ENCODE measurements at places on chromosomes 3 and 15.
A peak's percentile ranks its signal among the peaks of the same experiment; 100 is the strongest.

DNA sequence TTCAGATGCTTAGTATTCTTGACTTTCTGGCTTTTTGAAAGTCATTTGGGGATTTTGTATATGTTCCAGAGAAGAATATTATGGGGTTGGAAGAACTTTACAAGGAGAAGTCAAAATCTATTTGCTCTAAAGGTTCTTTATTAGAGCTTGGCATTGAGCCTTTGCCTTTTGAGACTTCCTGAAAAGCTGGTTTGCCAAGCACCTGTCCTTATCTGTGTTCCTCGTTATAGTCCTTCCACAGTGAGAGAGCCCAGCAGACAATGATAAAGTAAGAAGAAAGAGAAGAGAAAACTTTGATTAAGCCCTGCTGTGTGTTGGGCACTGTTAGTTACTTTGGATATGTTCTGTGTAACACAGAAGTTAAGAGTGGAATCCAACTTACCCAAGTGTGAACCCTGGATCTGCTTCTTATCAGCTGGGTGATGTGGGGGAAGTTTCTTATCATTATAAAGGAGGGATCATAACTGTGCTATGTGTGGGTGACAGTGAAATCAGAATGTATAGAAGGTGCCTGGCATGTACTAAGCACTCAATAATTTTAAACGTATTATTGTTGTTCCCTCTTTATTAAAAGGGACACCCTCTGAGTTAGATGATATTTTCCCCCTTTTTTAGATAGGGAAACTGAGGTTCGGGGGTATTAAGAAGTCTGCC, 44.3 kb upstream of the POLR2M start:
- DNase-seq: no peak

GRCh38 chr15:42919799-42920518, 619 bp downstream of the TTBK2 start:
- peak; percentile 48 for DNase-seq

DNA sequence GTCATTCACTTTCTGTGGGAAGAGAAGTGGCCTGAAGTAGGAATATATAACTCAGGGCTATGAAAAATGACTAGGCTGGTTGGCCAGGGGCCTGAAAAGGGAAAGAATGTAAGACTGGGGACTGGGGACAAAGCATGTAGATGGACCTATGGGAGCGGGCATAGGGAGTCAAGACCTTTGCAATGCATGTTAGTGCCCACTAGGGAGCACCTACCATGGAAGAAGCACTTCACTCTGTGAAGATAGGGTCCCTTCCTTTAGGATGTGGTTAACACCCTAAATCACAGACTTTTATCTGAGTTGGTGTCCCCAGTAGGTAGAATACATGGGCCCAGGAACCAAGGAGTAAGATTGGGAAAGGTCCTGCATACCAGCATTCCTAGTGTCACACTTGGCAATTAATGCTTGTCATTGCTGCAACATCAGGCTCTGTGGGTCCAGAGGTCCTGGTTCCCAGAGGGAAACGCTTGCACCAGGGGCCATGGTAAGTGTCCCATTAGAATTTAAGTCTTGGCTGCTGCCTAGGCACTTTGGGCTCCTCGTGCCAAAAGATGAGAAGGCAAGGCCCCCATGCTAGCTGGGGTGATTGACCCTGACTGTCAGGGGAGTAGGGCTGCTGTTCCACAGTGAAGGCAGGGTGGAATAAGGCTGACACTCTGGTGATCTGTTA, 79.6 kb downstream of the CRYGS start:
- DNase-seq: no peak

- no peak for DNase-seq
Measured at GRCh38 chr3:24377218-24377993, 117.2 kb downstream of the THRB start.

DNA sequence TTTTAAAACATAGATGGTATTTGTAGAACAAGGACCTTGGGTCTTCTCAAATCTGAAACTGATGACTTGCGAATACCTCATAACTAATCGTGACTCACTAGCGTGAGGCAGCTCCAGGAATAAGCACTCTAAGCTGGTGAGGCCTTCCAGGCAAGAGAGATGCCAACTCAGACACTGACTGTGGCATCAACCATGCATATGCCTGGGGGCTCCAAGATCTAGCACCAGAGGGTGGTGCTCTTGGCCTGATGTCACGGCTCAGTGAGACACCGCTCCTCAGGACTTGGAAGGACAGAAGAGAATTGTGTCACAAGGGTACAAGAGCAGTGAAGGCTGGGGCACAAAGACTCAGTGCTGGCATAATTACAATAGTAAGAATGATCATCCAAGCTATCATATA, 125.0 kb upstream of the TRIM42 start:
- no peak for DNase-seq

GRCh38 chr3:127961963-127962362, 46.9 kb downstream of the KBTBD12 start:
- DNase-seq: no peak

GRCh38 chr15:68798346-68799094, 22.2 kb downstream of the ANP32A start:
- no peak for DNase-seq

DNA sequence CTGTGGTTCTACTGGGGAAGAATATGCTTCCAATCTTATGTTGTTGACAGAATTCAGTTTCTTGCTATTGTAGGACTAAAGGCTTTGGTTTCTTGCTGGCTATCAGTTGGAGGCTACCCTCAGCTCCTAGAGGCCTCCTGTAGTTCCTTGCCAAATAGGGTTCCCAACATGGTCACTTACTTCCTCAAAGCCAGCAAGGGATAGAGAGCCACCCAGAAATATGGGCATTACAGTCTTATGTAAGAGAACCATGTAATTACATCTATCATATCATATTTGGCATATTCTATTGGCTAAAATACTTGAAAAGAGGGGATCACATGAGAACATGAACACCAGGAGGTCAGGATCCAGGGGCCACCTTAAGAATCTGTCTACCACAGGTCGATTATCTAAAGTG, 6.2 kb upstream of the COX17 start:
- no peak for DNase-seq

- DNase-seq: no peak
Measured at GRCh38 chr3:190860521-190860920, 2.0 kb downstream of the GMNC start.

DNA sequence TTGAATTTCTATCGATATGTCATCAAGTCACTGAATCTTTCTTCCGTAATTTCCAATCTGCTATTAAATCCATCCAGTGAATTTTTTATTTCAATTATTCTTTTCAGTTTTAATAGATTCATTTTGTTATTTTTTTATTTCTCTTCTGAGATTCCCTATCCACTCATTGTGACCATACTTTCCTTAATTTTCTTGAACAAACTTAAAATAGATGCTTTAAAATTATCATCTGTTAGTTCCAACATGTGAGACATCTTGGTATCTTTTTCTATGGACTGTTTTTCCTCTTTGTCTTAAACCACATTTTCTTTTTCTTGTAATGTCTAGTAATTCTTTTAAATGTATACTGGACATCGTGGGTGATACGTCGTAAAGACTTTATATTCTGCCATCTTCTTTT, 236.6 kb upstream of the TLE3 start:
- no peak for DNase-seq

DNA sequence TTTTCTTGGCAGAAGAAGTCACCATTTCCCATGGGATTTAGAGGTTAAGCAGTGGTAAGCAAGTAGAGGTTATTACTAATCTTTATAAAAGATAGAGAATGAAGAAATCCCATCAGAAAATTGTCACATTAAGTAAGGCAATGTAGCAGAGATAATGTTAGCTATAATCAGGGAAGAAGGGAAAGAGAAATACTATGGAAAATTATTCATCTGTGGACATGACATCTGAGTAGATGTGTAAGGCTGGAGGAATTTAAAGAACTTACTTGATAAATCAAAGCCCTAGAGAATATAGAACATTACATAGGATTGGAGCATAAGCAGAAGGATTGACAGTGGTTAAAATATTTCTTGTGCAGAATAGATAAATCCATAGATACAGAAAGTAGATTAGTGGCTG, 553.1 kb upstream of the CBLB start:
- DNase-seq: no peak

GRCh38 chr15:69725957-69726356, 273.3 kb downstream of the RPLP1 start:
- peak; percentile 18 for DNase-seq

GRCh38 chr3:72099326-72100079, 314.6 kb upstream of the PROK2 start:
- no peak for DNase-seq

DNA sequence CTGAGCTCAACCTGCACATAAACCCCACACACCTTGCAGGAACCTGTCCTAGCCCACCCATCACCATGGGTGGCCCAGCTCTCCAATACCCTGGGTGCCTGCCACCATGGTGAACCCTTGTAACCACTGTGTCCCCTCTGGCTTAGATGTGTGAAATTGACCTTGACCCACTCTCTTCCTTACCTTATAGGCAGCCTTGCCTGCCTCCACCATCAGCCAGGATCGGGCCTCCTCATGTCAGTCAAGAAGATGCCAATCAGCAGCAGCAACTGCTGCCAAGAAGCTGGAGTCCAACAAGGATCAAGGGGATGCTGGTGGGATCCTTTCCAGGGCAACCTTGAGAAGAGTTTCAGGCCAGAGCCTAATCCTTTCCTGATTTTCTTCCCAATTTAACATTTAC, 8.8 kb upstream of the CYP11A1 start:
- DNase-seq: no peak

DNA sequence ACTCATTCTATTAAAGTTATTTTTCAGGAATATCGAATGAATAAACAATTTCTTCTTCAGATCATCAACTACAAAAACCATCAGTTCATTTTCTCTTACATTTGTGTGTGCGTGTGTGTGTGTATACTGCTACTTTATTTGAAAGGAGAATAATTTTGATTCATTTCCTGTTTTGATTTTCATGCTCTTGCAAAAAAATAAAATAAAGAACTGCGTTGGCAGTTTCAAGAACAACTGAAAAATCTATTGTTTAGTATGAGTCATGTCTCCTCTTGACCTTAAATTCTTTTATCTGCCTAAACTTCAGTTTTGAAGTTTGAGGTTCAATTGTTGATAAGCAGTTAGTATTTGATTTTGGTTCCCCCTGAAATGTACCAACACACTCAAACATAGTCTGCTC, 540.8 kb downstream of the FGF12 start:
- no peak for DNase-seq
